ENCODE measurements at places on chromosomes 7 and 10.

- no peak for DNase-seq
Observed at GRCh38 chr10:94059178-94059883, 65.6 kb downstream of the PLCE1 start.

DNA sequence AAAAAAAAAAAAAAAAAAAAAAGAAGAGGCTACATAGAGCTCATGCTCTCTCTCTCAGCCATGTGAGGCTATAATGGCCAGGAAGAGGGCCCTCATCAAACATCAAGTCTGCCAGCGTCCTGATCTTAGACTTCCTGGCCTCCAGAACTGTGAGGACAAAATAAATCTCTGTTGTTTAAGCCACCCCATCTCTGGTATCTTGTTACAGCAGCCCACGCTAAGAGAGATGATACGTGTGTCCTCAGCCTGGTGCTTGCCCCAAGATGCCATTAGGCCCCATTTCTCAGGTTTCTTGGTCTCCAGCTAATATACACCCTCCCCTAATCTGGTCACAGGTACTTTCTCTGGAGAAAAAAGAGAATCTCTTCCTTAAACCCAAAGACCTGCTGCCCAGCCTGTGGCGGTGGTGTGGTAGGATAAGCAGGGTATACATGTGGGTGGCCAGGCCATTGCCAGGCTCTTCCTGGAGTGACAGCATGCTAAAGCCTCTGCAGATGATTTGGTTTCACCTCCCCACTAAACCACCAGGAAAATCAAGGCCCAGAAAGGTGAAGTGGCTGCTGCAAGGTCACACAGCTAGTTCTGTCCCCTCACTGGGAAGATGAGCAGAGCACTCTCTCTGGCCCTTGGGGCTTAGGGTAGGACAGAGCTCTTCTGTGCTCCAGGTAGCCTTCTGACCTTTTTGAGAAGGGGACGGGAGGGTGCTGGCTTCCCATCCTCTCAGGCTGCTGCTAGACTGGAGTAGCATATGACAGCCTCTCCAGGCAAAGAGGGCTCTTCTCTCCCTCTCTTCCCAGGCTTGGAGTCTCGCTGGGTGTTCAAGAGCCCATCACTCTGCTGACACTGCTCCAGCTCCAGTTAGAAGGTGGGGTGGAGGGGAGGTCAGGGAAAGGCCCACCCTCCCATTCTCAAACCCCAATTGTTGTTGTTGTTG lies 5.2 kb downstream of the SPOCK2 start:
- no peak for DNase-seq

GRCh38 chr10:77673101-77673500 lies 35.5 kb upstream of the KCNMA1 start:
- DNase-seq: no peak

GRCh38 chr7:25858200-25858524 lies 293.8 kb upstream of the NFE2L3 start:
- no peak for DNase-seq

DNA sequence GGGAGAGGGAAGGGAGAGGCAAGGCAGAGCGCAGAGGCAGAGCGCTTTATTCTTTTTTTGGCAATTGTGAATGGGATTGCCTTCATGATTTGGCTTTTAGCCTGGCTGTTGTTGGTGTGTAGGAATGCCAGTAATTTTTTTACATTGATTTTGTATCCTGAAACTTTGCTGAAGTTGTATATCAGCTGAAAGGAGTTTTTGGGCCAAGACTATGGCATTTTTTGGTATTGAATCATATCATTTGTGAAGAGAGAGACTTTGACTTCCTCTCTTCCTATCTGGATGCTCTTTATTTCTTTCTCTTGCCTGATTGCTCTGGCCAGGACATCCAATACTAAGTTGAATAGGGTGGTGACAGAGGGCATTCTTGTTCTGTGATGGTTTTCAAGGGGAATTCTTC lies 291.3 kb downstream of the REEP3 start:
- DNase-seq: no peak

- DNase-seq: no peak
Observed at GRCh38 chr10:85604136-85604725, 762.4 kb downstream of the GRID1 start.

GRCh38 chr7:12244129-12244528 lies 33.0 kb downstream of the TMEM106B start:
- DNase-seq: no peak

GRCh38 chr10:46104071-46104585 lies 58.1 kb upstream of the MSMB start:
- DNase-seq: no peak

- DNase-seq: no peak
Observed at GRCh38 chr10:118565301-118566075, 30.0 kb downstream of the PRLHR start.

Measured in stimulated activated CD8-positive, alpha-beta memory T cell treated with anti-CD3 and anti-CD28 coated beads, Interleukin-4, amount 100 ng/mL, for 4 hours (primary cell).